ENCODE measurements at places on chromosomes 5 and 9.

DNA sequence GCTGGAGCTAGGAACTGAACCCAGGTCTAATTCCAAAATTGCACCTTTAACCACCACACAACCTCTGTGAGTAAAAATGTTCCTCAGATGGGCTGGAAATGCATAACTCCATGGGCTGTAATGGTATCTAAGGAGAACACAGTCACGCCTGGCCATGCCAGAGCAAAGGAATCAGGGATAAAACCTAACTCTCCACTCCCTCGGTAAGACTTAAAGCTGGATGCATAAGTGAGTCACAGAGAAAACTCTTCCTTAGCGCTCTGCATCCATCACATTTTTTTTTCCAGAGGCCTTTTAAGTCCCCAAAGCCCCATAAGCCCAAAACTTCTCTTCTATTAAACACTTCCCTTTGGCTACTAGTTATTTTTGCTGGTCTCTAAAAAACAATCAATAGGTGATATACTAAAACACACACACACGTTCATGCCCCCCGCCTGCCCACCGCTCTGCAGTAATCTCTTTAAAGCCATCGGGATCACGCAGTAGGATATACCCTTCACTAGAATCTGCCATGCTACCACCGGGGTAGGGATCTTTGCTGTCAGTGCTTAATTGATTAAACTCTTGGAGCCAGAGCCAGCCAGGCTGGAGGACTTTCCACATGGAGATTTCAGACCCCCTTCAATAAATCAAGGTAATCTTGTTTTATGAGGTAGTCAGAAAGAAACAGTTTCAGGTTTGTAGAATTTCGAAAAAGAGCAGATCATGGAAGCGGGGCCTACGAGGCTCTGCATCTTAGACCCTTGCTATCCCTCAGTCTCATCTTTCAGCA is 212.9 kb downstream of the MAPKAP1 start:
- no peak for DNase-seq

DNA sequence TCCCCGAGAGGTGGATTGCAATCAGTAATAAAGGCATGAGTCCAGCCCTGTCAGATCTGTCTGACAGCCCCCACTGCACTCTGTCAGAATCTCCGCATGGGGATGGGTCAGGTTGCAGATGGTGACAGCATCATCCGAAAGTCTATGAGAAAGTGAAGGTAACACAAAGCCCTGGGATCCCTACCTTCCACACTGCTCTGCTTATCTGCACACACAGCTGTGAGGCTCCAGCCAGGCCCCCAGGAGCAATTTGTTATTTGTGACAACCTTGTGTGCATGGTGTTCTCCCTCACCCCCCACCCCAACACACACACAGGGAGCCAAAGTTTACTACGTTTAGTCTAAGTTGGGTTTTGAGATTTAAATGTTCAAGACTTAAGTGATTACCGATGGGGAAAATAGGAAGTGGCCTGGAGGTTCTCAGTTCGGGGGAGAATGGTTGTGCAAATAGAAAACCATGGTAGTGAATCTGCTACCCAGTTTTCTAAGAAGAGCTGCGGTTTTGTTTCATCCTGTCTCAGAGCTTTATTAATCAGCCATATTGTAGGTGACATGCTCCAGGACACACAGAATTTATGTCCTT is 92.7 kb downstream of the SV2C start:
- peak; percentile 19 for DNase-seq

DNA sequence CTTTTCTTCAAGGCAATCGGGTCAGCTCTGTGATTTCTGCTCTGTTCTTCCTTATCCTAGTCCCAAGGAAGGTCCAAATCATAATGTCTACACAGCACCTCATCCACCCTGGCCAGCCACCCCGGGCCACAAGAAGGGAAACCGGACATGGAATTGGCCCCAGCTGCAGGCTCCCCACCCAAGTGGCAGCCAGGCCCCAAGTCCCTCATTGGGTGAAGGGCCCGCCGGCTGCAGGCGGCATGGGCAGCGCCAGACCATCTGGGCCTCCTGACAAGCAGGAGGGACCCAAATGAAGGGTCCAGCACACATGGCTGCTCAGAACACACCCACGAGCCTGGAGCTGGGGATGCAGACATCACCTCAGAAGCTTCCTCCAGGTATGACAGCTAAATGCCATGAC is 33.7 kb downstream of the BICD2 start:
- no peak for DNase-seq

- DNase-seq, result no peak
Measured at GRCh38 chr5:103441523-103441922, 121.1 kb downstream of the NUDT12 start.

DNA sequence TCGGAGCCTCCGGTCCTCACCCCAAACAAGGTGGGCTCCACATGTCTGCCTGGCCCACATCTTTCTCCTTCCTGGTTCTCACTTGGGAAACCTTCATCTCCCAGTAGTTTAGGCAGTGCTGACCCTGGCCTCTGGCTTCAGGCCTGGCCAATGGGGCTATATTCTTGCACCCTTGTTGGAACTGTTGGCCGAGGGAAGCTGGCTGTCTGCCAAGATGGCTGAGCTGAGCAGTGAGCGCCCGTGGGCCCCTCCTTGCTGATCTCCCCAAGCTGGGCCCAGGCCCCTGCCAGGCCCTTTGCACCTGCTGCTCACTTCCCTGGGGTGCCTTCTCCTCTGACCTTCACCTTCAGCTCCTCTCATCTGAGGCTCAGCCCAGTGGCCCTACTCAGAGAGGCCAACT is 31.3 kb downstream of the TSPAN17 start:
- no peak for DNase-seq

- DNase-seq, result no peak
Measured at GRCh38 chr5:170008376-170008775, 28.1 kb upstream of the INSYN2B start.

- DNase-seq, result no peak
Measured at GRCh38 chr5:123807177-123807945, 295.4 kb downstream of the CSNK1G3 start.

GRCh38 chr9:78552802-78553201 is 255.9 kb downstream of the PSAT1 start:
- DNase-seq, result no peak

DNA sequence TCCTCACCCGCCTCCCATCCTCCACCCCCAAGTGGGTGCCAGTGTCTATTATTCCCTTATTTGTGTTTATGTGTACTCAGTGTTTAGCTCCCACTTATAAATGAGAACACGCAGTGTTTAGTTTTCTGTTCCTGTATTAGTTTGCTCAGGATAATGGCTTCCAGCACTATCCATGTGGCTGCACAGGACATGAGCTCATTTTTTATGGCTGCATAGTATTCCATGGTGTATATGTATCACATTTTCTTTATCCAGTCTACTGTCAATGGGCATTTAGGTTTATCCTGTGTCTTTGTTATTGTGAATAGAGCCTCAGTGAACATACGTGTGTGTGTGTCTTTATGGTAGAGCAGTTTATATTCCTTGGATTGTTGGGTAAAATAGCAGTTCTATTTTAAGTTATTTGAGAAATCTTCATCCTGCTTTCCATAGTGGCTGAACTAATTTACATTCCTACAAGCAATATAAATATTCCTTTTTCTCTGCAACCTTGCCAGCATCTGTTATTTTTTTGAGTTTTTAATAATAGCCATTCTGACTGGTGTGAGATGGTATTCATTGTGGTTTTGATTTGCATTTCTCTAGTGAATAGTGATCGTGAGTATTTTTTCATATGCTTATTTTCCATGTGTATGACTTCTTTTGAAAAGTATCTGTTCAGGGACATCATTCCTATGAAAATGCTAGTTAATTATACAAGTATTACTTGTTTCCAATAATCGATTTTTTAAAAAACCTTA is 164.0 kb upstream of the CCDC152 start:
- DNase-seq, result no peak

GRCh38 chr9:21001581-21001980 is 29.9 kb downstream of the HACD4 start:
- DNase-seq, result peak; percentile 7

- DNase-seq, result no peak
Measured at GRCh38 chr5:108083232-108083631, 298.7 kb downstream of the FBXL17 start.

DNA sequence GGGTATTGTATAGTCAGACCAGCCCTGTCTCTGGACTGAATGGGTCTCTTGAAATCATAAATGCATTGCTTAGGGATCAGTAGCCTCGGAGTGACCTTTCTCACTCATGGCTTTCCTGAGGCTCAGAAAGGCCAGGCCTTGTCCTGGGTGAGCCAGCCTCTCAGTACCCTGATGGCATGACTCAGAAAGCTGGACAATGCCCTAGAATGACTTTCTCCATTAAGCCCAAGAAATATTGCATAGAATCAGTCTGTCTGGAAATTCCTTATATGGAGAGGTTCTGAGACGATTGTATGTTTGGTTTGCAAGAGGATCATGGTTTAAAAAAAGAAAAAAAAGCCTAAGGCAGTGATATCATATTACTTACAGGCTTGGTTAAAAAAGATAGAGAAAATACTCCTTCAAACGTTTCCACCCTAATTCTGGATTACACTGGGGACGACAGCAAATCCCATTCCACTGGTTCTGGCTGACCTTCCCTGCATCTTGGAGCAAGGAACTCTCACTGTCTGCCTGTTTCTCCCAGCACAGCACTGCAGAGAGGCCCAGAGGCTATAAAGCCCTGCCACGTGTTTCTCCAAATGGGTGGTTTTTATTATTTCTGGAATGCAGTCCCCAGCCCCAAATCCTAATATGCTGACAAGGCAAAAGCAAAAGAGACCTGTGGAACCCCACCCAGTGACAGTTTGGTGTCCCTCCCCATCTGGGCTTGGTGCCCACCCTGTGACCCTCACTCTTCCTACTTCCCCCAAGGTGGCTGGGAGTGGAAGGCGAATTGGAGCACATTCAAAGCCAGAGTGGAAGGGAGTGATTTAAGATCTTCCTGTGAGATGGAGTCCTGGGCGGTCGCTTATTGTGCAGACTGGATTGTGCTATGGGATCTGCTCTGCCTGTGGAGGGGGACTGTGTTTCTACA is 34.4 kb downstream of the MAP1B start:
- DNase-seq, result no peak

- no peak for DNase-seq
Measured at GRCh38 chr5:102996011-102996575, 123.8 kb downstream of the GIN1 start.

GRCh38 chr9:108386032-108386431 is 469.8 kb downstream of the ACTL7B start:
- DNase-seq, result no peak

GRCh38 chr5:58294598-58295305 is 165.1 kb downstream of the PLK2 start:
- no peak for DNase-seq

DNA sequence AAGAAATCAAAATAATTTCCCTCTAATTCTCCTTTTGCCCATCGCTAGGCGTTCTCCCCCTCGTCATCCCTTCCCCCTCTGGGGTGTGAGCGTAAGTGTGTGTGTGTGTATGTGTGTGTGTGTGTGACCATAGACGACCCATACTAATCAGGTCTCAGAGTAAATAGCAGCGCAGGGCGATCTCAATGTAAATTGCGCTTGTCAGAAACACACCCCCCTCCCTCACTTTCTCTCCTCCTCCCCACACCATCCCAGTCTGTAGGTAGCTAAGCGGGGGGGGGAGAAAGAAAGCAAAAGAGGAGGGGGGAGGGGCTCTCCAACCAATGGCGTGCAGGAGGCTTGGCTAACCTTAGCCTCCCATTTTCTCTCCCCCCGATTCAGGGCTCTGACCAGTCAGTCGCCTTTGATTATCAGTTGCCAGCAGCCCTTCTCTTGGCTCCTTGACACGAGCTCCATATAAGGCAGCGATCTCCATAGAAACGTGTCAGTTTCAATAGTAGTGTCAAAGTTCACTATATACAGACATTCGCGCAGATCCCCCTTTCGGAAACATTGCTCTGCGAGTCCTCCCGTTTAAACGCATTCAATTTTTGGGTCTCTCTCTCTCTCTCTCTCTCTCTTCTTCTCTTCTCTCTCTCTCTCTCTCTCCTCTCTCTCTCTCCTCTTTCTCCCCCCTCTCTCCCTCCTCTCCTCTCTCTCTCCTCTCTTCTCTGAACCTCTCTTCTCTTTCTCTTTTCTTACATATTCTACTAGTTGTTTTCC is at the start of gene NR2F1:
TSS of gene NR2F1 (plus strand) at position 546 of the 762 bp plus-strand sequence. CDS start 1,802 bp downstream, outside the sequence.
- no peak for DNase-seq

DNA sequence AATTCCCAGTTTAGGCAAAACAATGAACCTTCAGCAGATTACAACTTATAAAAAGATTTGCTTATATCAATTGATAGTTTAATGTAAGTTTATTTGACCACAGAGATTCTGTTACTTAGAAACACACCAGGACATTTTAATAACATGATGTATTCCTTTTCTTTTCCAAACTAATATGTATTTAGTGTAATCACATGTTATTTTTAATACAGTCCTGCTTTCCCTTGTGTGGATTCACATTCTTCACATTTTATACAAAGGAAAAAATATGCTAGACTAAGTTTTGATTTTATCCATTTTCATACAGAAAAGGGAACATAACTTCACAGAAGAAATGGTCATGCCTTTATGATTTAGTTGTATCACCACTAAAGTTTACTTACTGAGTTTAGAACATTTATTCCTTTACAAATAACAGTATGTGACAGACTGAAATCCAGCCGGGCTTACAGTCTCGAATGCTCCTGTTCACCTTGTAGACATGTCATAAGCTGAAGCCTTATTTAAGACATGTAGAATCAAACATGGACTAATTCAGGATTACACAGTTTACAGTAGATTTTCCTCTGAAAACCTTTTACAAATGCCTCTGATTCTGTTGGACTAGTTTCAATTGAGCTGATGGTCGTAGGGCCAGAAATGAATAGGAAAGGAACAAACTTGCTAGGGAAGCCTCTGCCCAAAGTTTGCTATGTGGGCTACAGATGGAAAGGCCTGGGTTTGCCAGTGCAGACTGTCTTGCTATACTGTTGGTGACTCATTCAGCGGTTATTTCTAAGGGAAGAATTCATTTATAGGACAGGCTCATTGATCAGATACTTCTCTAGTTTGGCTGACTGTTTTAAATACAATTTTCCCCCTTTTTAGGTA is 6.6 kb upstream of the ASPN start:
- DNase-seq, result no peak

- DNase-seq, result no peak
Measured at GRCh38 chr9:100573655-100574260, 4.1 kb upstream of the CAVIN4 start.

DNA sequence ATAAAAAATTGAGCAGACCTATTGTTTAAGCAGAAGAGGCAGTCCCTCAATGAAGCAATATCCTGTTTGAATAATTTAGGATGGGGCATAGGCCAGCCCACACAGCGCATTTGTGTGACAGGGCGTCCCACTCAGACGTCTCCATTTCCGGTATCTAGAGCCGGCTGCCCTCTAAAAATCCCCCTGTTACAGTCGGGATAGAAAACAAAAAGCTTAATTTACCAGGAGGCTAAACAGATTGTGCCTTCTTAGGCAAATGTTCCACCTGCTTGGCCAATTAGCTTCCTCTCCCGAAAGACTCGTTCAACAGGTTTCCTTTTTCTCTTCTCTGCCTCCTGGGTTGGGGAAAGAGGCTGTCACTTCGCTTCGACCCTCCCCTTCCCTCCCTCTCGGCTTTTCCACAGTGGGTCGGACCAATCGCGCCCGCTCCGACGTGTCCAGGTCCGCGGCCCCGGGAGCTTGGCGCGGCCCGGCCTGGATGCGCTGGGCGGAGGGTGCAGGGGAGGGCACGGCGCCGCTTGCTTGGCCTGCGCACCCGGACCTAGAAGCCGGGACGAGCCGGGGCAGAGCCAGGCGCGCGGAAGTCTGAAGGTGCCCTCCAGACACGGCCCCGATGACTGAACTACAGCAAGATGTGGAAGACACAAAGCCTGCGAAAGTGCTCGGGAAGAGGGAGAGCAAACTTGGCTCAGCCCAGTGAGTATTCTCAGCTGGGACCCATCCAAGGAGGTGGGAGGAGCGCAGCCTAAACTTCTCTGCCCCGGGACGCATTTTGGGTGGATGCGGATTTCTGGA is at the start of gene GRAMD2B:
TSS of gene GRAMD2B (plus strand) at position 416 of the 795 bp plus-strand sequence. CDS start at position 614, 198 bp downstream.
- DNase-seq, result peak; percentile 73
